ENCODE measurements at places on chromosomes 13 and 19.

GRCh38 chr13:113417836-113418721, 35.2 kb downstream of the ADPRHL1 start:
- no peak for DNase-seq

- DNase-seq = no peak
These were observed 387.2 kb downstream of the GPC5 start for GRCh38 chr13:91785431-91786119.

GRCh38 chr13:21463424-21463823, 4.3 kb upstream of the ZDHHC20 start:
- peak; percentile 35 for DNase-seq

DNA sequence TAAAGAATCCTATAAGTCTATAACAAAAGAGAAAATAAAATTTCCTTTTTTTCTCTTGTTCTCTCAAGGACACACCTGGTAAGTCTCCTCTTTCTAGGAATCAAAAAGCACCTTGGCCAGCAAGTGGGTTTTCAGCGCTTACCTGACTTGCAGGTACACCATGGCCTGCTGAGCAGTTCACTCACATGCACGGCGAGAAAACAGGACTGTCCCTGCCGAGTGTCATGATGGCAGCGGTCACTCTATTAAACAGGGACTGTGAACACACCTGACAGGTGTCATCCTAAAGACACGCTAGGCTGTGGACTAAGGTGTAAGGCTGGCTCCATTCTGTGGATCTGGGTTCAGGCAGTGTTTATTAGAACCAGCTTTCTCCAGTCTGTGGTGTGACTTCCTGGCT, 170.2 kb downstream of the TEX29 start:
- DNase-seq = no peak

- no peak for DNase-seq
These were observed 668.6 kb upstream of the SLC10A2 start for GRCh38 chr13:103734837-103735236.

DNA sequence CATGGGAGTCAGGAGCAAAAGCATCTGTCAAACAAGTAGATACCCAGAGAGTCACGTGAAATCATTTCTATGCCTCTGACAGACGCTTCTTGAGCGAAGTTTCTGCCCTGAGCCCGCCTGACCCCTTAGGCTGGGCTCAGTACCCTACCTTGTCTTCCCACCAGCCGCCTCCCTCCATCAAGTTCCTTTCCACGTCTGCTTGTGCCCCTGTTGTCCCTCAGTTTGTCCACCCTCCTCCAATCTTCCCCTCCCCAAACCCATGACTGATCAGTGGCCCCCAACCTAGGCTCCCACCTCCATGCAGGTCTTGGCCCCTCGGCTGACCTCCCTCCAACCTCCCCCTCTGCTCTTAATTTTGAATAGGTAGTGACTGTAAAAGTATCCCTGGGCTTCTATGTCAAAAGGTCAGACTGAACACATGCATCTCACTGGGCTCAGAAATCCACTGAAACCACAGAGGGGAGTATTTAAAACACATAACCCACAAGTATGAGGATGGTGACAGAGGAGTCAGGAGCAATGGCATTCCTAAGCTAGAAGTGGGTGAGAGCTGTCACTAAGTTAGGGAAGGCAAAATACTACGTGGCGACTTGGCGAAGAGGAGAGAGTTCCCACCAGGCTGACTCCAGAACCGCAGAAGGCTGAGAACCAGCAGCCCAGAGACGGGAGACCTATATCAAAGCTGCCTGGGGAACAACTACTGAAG, 1.7 kb upstream of the ZNF446 start:
- DNase-seq = no peak

DNA sequence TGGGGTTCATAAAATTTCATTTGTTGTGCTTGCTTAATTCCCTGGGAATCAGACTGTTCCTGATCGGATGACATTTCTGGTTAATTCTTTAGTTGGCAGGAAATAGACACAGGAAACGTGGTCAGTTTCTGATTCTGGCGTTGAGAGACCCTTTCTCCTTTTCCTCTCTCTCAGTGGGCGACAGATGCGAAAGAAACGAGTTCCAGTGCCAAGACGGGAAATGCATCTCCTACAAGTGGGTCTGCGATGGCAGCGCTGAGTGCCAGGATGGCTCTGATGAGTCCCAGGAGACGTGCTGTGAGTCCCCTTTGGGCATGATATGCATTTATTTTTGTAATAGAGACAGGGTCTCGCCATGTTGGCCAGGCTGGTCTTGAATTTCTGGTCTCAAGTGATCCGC, 10.8 kb downstream of the LDLR start:
- no peak for DNase-seq

DNA sequence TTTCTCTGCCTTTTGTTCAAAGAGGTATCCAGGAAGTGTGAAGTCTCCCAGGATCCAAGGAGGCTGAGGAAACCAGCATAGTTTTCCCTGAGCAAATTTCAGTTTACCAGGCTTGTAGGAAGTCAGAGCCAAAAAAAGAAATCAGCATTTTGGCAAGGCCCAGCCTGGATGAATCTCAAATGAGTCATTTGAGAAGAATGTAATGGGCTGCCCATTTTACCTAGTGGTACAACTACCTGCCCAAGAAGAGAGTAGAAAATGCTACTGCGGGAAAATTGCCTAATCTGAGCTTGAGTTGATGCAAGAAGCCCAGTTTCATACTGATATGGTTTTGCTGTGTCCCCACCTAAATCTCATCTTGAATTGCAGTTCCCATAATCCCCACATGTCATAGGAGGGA, 284.1 kb upstream of the ZNF507 start:
- DNase-seq = no peak

DNA sequence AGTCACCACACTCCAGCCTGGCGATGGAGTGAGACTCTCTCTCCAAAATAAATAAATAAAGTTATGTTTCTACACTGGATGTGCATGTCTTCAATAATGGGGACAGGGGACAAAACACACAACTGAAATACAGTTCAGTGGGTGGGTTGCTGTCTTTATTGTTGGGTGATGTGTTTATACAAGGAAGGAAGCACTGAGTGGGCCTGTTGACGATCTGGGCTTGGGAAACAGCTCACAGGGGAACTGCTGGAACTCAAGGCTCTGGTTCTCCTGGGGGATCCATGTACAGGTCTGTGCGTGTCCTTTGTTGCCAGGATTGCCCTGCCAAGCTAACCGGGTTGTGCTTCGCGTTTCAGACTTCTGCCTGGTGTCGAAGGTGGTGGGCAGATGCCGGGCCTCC, 18.9 kb downstream of the SPINT2 start:
- no peak for DNase-seq

DNA sequence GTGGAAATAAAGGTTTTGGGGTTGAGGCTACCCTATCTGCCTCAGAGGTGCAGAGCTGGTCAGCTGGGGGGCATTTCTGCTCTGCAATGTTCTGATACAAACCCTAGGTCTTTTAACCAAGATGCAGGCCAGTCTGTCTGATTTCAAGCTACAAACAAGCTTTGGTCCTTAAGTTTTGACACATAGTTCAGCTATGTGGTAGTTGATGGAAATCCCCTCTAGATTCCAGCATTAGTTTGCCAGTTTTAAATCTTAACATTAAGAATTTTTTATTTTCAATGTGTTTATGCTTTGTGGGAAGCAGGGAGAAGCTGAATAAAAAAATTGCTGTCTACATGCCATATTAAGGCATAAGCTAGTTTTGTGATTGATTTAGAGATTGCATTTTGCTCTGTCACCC, 225.7 kb downstream of the LMO7 start:
- DNase-seq = no peak

DNA sequence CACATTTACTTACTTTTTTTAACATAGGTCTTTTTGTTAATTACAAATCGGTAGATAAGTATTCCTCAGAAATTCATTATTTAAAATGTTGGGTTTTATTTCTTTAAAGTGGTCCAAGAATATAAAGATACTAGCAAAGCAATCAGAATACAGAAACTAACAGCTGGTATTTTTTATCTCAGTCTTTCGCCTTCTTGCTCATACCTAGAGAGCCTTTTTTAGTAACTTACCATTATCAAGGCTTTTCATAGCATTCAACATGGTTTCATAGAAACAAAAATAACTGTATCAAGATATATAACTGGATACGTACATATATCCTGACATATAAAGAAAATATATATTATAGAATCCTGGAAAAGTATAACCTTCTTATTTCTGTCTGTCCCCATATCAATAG, 227.8 kb upstream of the MIR17HG start:
- DNase-seq = no peak

- no peak for DNase-seq
These were observed 800 bp downstream of the ELL start for GRCh38 chr19:18520848-18521691.

- peak; percentile 29 for DNase-seq
These were observed 124.2 kb downstream of the CDK8 start for GRCh38 chr13:26378116-26378515.

GRCh38 chr19:12955996-12956395, 1.0 kb downstream of the GADD45GIP1 start:
- DNase-seq = no peak

- DNase-seq = no peak
These were observed 149.4 kb downstream of the STK24 start for GRCh38 chr13:98427331-98427995.

DNA sequence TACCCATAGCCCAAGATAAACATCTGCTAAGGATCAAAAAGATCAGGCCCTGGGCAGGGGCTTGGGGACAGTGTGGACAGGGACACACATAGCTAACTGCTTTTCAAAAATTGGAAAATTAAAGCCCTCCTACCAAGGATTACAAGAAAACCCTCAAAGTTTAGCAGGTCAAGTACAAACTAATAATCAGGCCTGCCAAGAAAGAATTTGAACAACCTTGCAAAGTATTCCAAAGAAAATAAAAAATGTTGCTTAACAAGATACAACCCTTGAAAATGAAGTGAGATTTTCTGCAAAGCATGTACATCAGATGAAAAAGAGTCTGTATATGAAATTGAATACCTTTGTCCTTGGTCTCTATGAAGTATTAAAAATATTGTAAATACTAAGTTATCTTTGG, 67.3 kb downstream of the KLF12 start:
- no peak for DNase-seq

GRCh38 chr19:49881672-49882394, 4.3 kb downstream of the TBC1D17 start:
- no peak for DNase-seq

GRCh38 chr13:77740931-77741596, 43.6 kb downstream of the SLAIN1 start:
- peak; percentile 98 for DNase-seq

- DNase-seq = no peak
These were observed 244.2 kb downstream of the NHLRC3 start for GRCh38 chr13:39282400-39282972.

- DNase-seq = peak; percentile 69
These were observed 1.5 kb upstream of the MYO1F start for GRCh38 chr19:8578642-8579265.
